ENCODE measurements at places on chromosomes 1 and 21.

DNA sequence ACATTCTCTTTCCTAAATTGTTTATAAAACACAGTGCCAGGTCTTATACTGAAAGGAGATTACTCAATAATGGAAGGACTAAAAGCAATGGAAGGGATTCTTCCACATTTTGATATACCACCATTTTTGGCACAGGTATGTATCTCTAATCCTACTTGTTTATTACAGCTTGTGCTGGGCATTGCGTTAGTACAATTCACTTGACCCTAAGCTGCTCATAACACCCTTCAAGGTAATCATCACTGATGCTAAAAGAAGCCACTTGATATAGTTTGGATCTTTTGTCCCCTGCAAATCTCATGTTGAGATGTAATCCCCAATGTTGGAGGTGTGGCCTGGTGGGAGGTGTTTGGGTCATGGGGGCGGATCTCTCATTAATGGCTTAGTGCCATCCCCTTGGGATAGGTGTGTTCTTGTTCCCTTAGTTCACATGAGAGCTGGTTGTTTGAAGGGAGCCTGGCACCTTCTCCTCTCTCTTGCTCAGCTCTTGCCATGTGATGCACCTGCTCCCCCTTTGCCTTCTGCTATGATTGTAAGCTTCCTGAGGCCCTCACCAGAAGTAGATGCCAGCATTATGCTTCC, 71.1 kb downstream of the NIBAN1 start:
- DNase-seq = no peak

DNA sequence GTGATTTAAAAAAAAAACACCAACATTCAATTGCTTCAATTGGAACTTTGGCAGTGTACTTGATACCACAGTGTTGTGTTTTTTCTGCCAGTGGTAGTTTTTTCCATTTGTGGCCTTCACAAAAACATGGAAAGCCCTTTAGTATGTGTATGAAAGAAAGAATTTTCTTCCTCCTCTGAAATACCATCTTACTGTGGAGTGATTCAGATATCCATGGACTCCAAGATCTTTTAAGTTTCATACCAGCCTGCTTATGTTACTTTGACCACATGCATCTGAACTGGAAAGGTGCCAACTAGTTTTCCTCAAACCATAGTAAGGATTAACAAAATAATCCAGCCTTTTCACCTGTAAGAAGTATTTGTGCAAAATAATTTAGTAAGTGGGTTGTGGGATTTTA, 3.4 kb downstream of the PPP2R5A start:
- DNase-seq = no peak

DNA sequence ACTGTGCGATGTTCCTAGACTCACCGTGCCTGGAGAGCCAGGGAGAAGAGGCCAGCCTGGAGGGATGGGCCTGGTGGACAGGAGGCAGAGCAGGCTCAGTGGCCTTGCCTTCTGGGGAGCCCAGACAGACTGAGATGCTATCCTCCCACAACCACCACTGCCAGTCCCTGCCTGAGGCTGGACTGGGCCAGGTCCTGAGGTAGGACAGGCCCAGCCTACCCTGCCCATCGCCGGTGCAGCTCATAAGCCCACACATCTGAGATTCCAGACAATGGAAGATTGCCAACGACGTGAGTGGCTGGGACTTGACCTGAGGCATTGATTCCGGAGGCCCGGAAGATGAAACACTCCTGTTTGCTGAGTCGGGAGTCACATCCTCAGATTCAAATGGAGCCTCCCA, 5.8 kb downstream of the CLEC20A start:
- no peak for DNase-seq

- DNase-seq = no peak
These were observed 72.3 kb upstream of the CAMK1G start for GRCh38 chr1:209511169-209511568.

DNA sequence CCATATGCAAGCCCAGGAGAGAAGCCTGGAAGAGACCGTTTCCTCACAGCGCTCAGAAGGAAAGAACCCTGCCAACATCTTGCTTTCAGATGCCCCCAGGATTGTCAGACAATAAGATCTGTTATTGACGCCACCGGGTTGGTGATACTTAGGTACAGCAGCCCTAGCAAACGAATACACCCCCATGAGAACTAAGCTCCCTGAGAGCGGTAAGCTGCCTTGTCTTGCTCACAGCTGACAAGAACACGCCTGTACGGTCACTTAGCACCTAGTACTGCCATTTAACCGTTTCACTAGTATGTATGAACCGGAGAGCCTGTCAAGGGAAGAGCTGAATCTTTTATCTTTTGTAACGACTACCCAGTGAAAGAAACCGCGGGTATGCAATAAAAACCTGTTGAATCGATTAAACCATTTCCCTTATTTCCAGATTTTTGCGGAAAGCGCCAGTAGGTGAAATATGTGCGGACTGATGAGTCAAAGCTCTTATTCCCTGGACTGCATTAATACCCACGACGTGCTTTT, 619 bp upstream of the ZBTB8B start:
- no peak for DNase-seq

- no peak for DNase-seq
These were observed 25.2 kb upstream of the TMEM200B start for GRCh38 chr1:29148656-29149491.

DNA sequence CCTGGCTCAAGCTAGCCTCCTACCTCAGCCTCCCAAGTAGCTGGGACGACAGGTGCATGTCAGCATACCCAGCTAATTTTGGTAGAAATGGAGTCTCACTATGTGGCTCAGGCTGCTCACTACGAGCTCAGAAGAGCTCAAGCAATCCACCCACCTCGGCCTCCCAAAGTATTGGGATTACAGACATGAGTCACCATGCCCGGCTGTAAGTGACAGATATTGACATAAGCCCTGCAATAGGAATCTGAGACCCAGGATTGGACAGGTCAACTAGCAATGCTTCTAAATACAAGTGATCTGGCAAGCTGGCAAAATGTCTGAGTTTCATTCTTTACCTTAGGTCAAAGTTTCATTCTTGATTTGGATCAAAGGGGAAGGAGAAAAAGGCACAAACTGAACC, 40.5 kb upstream of the H6PD start:
- DNase-seq = no peak

- no peak for DNase-seq
These were observed 333.5 kb upstream of the B3GALT2 start for GRCh38 chr1:193519922-193520321.

- DNase-seq = peak; percentile 79
These were observed 19.3 kb downstream of the SH2D2A start for GRCh38 chr1:156797212-156797871.

DNA sequence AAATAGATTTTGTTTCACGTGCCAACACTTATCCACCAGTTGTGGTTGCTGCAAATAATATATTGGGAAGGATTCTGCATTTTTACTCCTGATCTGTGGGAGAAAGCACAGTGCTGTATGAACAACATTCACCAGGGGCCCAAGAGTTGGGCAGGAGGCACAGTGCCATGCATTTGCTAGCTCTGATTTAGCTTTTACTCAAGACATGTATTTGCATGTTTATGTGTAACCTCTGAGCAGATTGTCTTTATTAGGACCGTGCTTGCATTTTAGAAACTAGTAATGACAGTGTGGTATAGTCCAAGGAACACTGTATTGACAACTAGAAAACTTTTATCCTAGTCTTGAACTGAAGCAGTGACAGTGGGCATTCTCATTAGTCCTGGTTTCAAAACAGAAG, 133.9 kb upstream of the B3GALT2 start:
- DNase-seq = no peak

DNA sequence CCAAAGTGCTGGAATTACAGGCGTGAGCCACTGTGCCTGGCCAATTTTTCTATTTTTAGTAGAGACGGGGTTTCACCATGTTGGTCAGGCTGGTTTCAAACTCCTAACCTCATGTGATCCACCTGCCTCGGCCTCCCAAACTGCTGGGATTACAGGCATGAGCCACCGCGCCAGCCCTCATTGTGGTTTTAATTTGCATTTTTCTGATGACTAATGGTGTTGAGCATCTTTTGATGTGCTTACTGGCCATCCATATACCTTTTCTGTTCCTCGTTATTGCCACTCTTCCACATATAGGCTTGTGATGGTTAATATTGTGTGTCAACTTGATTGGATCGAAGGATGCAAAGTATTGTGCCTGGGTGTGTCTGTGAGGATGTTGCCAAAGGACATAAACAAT, 17.4 kb upstream of the ENAH start:
- no peak for DNase-seq

- DNase-seq = no peak
These were observed 30.9 kb downstream of the RGS5 start for GRCh38 chr1:163171826-163172225.

DNA sequence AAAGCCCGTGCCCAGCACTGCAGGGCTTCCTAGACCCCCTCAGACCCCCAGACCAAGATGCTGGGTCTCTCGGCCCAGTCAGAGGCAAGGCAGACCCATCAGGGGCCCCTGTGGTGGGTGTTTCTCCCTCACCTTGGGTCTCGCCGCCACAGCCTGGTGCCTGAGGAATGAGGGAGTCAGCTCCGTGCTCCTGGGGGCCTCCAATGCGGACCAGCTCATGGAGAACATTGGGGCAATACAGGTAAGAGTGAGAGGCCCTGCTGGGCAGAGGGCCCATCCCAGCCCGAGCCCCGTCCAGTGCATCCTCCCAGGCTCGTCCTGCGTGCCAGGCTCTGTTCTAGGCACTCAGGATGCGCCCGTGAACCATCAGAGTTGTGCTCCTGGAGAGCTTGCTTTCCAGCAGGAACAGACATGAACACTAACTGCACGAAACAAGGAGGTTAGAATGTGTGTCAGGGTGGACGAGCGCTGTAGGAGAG, 51.5 kb downstream of the KCNAB2 start:
- no peak for DNase-seq
